ENCODE measurements at places on chromosomes 3 and 15.

DNA sequence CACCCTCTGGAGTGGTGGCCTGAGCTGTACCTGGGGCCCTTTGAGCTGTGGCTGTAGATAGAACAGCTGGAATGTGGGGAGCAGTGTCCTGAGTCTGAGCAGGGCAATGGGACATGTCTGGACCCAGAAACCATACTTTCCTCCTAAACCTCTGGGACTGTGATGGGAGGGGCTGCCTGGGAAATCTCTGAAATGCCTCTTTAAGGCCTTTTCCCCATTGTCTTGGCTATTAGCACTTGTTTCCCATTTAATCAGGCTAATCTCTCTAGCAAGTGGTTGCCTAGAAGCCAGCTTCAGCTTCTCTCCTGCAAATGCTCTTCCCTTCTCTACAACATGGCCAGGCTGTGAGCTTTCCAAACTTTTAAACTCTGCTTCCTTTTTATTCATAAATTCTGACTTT lies 58.5 kb upstream of the SPATA16 start:
- DNase-seq: no peak

DNA sequence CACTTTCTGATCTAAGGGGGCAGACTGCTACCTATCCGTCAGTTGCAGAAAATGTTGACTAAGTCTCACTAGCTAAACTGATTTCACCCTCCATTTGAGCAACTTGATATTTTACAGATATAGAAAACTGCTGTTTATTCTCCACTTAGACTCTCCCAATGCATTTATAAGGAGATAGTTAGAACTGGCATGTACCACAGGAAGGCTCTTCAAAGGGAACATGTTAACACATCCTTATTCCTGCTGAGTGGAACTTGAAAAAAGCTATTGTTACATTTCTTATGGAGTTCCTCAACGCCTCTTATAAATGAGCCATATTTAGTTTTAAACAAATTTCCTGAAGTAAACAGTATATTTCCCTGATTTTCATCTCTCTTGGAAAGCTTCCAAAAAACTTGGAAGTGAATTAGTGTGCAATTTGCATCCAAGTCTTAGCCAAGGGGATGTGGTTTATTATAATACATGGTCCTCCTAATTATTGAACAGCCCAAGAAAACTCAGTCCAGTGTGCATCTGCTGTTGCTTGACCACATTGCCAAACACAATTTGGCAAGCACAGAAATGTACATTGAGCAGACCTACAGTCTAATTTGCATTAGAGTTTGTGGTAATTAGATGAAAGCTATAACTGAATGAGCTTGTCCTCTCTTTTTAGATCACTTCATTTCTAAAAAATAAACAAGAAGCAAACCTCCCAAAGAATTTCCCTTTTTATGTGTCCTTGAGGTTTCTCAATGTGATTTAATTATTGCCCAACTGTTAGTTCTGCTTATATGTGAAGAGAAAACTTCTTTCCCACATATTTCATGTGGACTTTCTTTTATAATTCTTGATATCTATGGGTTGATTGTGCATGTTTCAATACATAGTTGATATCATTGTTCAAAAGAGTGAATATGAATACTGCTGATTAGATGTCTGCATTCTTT lies 72.6 kb upstream of the DPH6 start:
- no peak for DNase-seq

DNA sequence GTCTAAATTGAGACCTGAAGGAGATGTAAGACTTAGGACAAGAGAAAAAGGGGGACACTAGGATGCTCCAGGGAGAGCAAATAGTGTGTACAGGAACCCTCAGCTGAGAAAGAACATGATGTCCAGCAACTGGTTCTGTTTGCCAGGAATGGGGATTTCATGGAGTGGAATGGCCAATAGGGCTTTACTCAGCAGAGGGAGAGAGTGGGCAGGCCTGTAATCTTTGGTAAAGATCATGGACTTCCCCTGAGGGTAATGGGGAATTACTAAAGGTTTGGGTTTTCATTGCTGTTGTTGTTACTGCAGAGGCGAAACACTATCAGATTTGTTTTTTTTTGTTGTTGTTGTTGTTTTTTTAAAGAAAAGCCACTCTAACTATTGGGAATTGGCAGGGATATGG lies 99.0 kb downstream of the SCN11A start:
- no peak for DNase-seq

- no peak for DNase-seq
Measured at GRCh38 chr3:151630035-151630434, 103.7 kb upstream of the AADACL2 start.

DNA sequence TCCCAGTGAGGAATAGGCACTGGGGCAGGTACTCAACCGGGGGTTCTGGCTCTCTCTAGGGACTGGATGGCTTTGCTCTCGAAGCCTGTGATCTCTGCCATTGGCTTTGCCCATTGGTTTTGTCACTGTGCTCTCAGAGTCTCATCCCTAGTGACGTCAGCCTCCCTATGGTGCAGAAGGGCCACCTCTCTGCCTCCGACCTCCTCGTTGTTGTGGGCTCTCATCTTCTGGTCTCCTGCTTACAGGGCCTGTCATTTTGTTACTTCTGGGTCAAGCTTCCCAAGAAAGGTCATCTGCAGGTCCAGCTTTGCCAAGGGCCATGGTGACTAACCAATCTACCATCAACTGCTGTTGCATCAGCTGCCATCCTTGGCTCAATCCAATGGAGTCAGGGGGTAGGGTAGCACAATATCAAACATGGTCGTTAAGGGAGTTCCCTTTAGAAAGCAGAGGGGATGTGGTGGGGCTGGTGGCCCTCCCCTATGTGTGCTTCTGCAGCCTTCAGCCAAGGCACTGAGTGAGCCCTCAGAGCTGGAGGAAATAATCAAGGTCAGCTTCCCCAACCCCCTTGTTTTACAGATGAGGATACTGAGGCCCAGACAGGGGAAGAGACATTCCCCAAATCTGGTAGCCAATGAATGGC lies 13.4 kb upstream of the RAD18 start:
- no peak for DNase-seq

GRCh38 chr15:100665570-100665969 lies 63.2 kb downstream of the ASB7 start:
- DNase-seq: no peak

DNA sequence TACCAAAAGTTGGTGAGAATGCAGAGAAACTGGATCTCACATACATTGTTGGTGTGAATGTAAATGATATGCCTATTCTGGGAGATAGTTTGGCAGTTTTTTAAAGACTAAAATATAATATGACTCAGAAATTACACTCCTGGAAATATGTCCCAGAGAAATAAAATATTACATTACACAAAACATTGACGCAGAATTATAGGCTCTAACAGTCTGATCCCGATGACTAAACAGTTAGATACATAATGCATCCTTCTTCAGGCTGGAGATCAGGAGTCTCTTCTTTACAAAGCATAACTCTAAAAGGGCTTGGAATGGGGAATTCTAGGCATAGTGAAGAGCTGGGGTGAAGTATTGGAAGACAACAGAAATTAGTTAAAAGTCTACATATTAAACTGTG lies 586.2 kb upstream of the NECTIN3 start:
- DNase-seq: no peak

- DNase-seq: no peak
Measured at GRCh38 chr3:115633467-115633866, 10.2 kb downstream of the GAP43 start.

DNA sequence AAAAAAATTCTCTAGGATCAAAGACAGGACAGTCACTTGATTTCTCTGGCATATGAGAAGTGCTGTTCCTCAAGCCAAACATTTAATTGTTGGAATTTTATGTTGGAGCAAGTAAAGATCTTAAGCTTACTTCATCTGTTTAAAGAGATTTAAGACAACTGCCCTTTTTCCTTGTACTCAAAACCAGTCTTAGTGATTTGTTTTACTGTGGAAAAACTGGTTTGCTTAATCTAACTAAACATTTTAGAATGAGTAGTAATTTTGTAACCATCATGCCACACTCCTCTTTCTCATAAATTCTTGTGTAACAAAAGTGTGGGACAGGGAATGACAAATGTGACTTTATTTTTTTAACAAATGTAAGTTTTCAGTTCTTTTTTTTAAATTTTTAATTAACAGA lies 18.4 kb downstream of the PRKCI start:
- DNase-seq: no peak

GRCh38 chr3:142148044-142148791 lies 1.1 kb downstream of the TFDP2 start:
- no peak for DNase-seq

DNA sequence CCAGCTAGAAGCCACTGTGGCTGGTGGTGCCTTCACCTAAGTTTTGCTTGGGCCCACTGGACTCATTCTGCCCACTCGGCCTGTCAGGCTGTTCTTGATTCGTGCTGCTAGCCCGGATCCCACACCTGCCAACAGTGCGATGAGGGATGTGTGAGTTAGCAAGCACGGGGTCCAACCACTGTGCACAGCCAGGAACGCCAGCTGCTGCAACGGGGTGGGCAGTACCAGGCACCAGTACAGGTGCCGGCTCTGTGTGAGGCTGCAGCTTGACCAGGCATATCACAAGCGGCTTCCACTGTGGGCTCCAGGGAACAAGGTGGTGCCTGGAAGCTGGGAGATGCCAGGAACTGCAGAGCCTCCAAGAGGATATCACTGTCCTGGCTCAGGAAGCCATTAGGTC lies 481.2 kb downstream of the OTOL1 start:
- no peak for DNase-seq

- no peak for DNase-seq
Measured at GRCh38 chr3:21734746-21735145, 16.3 kb downstream of the ZNF385D start.

GRCh38 chr3:108410531-108410984 lies 99.8 kb downstream of the MYH15 start:
- DNase-seq: no peak

Measured in activated T-helper 1 cell treated with anti-CD3 and anti-CD28 coated beads, Interleukin-2, amount 50 U/mL, for 16 hours (primary cell).